ENCODE measurements at places on chromosomes 6 and 20.

GRCh38 chr6:12804952-12805645, 88.5 kb downstream of the PHACTR1 start:
- no peak for DNase-seq

GRCh38 chr20:24678351-24679106, 209.1 kb downstream of the SYNDIG1 start:
- DNase-seq = no peak

- no peak for DNase-seq
These were observed 24.8 kb downstream of the MTCL3 start for GRCh38 chr6:127494240-127494767.

DNA sequence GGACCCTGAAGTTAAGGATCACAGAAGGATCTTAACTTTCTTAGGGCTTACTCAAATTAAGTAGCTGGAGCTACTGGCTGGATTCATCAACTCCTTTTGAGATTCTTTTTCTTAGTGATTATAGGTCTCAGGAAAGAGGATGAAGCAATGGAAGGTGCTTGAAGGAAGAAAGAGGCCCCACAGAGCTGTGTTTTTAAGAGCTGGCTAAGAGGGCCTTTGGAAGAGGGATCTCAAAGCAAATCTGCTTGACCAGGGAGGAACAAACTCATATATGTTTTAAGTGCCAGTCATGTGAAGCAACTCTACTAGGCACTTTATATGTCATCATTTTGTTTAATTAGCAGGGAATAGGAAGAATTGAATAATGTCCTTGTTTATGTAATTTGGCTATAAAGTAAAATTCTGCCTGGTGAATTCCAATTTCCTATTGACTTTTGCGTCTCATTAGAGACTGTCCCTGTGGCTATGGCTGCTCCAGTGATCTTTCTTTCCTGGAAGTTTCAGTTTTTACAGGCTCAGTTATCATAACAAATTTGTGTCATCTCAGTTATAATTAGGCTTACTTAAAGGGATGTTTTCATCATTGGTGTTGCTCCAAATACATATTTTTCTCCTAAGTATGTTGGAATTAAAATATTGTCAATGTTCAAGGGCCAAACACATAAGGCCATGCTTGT, 222.8 kb upstream of the CITED2 start:
- no peak for DNase-seq

DNA sequence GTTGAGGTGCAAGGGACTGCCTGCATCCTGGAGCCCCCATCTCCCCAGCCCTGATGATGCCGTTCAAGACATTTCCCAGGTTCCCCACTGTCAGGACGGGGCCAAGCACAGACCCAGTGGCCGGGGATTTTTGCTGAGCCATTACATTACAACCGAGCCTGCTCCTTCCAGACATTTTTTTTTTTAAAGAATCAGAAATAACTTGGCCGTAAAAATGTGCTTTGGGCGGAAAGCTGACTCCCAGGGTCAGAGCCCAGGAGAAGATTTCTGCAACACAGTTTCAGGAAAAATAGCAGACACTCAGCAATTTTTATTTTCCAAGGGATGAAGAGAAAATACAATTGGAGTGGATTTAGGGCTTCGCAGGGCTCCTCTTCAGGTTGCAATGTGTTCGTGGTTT, 87.9 kb downstream of the LRFN2 start:
- no peak for DNase-seq

DNA sequence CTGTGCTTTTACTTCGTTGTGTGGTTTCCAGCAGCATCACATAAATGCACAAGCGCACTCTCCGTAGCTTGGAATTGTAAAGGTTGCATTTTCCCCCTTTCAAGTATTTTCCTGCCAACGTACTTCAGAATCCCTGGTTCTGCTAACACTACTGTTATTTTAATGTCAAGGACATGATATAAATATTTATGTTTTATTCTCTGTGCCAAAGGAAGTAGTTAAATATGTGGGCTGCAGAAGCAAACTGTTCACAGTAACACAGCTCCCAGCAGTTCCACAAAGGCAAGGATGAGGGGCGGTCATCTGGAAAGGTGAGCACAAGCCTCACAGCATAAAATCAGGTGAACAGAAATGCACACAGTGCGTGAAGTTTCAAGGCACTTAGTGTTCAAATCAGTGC, 85.3 kb upstream of the PDE10A start:
- no peak for DNase-seq

DNA sequence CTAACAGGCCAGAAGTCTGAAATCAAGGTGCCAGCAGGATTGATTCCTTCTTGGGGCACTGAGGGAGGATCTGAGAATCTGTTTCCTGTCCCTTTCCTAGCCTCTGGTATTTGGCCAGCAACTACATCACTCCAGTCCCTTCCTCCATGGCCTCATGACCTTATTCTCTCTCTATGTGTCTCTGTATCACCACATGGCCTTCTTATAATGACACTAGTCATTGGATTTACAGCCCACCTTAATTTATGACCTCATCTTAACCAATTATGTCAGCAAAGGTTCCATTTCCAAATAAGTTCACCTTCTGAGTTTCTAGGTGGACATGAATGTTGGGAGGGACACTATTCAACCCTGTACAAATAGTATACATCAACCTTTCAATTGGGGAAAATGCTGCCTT, 29.3 kb downstream of the SCML4 start:
- DNase-seq = no peak

DNA sequence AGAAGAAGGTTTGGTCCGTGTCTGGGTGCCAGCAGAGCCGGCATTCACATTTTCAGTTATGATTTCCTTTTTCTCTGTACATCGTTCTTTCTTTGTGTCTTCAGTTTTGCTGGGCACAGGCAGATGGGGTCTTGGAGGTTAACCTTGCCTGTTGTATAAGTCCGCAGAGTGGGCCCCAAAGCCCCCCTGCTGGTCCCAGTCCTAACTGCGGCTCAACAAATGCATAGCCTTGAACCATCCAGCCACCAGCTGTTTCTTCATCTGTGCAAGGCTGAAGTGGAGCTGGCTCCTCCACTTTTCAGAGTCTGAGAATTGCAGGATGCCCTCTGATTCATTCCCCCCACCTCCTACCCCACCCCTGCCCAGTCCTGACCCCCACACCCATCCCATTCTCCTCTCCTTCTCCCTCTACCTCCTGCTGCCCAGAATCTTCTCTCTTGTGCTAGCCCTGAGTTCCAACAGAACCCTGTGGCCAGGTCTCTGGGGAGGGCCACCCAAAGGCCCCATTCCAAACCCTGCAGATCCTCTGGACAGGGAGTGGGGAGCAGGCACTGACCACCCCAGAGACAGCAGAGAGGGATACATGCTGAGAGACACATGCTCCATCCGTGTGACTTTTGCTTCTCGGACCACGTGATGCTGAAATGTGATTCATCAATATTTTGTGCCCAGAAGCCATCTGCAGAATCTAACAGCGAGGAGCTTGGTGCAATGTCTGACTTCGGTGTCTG, 386.5 kb upstream of the SULF2 start:
- no peak for DNase-seq

DNA sequence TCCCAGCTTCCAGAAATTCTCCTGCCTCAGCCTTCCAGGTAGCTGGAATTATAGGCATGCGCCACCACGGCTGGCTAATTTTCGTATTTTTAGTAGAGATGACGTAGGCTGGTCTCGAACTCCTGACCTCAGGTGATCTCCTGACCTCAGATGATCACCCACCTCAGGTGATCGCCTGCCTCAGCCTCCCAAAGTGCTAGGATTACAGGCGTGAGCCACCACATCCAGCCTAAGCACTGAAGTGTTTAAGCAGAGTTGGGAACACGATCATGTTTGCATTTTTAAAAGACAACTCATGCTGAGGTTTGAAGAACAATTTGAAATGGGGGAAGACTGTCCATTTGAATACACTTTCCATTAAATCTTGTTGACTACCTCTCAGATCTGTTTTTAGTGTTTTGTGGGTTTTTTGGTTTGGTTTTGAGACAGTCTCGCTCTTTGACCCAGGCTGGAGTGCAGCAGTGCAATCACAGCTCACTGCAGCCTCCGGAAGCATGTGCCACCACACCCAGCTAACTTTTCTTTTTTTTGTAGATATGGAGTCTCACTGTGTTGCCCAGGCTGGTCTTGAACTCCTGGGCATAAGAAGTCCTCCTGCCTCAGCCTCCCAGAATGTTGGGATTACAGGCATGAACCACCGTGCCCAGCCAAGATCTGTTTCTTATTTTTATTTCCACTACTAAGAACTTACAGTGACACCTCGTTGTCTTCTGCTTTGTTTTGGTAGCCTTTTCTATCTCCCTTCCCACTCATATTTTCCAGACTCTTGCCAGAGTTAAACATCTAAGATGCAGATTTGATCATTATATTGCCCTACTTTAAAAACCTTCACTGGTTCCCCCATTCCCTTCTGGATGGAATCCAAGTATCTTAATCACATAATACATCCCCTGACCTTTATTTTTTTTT, 5.5 kb downstream of the CASP8AP2 start:
- no peak for DNase-seq

DNA sequence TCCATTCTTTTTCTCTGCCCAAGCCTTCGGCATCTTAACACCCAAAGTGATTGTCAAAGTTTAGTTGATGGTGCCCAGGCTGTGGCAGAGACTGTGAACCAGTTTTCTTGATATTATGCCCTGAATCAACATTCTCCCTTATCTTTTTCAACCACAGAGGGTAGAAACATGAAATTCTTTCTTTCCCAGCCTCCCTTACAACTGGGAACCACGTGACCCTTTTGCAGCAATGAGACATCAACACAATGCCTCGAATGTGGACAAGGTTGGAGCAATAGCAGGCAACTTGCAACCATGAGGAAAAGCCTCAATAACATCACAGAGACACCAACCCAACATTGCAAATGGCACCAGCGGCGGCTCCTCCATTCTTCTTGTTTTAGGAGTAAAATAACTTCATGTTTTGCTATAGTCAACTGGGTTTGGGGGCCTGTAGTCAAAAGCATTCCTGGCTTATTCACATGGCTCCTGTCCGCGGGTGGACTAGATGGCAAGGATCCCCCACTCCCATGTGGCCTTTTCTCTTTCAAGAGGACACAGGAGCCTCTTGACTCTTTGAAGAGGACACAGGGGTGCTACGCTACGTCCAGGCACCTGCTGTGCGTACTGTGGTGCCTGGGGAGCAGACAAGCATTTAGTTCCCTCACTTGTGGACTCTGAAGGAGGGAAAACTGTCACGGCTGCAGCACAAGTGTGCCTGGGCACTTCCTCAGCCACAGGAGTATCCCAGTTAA, 90.5 kb downstream of the NOL4L start:
- no peak for DNase-seq

DNA sequence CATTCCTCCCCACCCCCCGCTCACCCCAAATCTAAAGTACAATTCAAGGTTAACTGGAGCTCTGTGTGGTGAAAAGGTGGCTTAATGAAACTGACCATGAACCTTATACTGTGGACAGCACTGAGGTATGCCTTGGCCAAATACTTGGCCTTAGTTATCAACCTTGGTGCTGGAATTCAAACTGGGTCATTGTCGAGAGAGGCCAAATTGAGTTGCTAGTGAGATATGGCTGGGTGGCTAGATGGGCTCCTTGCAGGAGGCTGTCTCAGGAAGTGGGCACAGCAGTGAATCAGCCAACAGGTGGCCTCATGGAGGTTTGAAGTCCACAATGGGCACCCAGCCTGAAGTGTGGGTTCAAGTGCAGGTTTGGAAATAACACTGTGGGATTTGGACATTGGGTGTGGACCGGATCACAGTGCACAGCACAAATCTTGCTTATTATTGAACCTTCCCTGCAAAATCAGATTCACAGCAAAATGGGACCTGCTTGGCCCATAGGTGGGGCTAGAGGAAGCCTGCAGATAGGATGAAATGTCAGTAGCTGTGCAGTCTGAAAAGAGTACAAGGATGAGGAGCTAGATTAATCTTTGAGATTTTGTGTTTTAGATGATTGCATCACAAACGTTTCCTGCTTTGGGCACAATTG, 5.6 kb upstream of the BTBD3 start:
- no peak for DNase-seq

- DNase-seq = no peak
These were observed 722.0 kb upstream of the FLRT3 start for GRCh38 chr20:15059438-15059837.

GRCh38 chr20:757506-757905, 10.8 kb downstream of the SLC52A3 start:
- DNase-seq = no peak

DNA sequence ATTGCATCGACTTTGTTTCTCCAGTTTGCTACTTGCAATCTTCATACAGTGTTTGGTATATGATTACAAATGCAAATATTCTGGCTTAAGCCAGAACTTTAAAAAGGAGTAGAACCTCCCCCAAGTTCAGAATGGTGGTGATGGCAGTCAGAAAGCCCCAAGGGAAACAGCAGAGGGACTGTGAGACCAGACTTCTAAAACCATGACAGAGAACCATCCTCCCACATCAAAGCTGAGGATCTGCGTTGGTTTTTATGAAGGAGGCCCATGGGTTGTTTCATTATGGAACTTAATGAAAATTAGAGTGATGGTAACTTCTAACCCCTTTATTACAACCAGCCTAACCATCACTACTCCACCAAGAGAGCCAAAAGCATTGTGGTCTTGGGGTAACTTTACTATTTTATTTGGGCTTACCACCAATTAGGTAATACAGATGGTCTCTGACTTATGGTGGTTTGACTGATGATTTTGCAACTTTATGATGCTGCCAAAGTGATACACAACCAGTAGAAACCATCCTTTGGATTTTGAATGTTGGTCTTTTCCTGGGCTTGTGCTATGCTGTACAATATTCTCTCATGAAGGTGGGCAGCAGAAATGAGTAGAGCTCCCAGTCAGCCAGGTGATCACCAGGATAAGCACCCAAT, 10.9 kb upstream of the MRS2 start:
- DNase-seq = no peak

GRCh38 chr6:131574133-131574532, 1.1 kb downstream of the ARG1 start:
- no peak for DNase-seq
